ENCODE measurements at places on chromosomes 16 and 17.

DNA sequence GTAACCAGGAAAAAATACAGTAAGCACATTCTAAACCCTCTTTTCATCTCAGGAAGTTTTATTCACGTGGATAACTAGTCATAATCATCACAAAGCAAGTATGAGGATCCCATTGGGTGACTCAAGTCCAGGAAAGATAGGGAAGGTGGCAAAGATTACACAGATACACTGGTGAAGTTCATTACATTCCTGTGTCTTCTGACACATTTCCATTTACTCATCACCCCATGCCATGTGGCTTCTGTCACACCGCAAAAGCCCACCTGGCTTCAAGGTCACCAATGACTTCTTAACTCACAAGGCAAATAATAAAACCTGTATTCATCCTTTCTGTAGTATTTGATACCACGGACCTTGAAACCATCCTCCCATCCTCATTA lies 17.0 kb downstream of the HS3ST3A1 start:
- DNase-seq, result no peak

DNA sequence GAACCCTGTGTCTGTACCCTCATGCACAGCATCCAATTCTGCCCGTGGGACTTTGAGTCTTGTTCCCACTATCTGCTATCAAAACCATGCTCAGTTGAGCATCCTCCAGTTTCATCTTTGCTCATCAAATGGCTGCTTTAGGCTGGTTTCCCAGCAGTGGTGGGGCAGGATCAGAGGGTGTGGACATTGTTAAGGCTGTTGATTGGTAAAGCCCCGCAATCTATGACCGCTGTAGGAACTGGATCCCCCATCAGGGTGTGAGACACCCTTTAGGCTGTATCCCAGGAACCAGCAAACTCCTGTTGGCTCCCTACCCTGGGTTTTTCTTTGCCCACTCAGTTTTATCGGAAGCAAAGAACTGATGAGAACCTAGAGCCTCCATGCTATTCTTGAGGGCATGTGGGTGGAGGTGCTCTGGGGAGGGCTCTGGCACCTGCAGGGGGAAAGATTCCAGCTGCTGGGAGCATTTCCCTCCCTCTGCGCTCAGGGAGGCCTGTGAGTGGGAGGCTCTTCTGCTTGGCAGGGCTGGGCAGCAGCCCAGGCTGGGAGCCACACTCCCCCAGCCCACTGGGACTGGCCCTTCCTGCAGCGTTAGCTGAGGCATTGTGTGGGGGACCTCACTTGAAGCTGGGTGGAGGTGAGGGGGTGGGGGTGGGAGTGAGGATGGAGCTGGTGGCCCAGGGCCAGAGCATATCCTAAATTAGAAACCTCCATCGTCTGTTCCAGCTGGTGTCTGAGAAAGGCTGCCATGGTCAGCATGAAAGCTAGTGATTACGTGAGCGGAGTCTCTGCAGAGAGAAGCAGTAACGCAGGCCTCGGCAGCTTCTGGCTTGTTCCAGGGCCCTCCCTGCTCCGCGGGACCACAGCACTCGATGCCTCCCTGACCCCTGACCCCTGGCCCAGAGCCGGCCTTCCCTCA lies 160.6 kb downstream of the IRF8 start:
- no peak for DNase-seq

GRCh38 chr16:67701420-67701819 lies 17.7 kb downstream of the GFOD2 start:
- no peak for DNase-seq

- no peak for DNase-seq
Measured at GRCh38 chr17:47352848-47353247, 29.1 kb downstream of the EFCAB13 start.

DNA sequence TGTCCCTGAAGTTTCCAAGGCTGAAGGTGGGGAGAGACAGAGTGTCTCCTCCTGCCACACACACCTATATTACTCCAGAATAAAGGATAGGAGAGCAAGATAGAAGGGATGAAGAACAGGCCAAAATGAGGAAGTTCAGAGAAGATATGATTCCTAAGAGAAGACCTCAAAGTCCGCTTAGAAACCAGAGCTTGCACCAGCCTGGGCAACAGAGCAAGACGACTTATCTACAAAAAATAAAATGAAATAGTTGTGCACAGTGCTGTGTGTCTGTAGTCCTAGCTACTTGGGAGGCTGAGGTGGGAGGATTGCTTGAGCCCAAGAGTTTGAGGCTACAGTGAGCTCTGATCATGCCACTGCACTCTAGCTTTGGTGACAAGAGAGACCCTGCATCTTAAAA lies 128.2 kb downstream of the HS3ST3B1 start:
- DNase-seq, result no peak

DNA sequence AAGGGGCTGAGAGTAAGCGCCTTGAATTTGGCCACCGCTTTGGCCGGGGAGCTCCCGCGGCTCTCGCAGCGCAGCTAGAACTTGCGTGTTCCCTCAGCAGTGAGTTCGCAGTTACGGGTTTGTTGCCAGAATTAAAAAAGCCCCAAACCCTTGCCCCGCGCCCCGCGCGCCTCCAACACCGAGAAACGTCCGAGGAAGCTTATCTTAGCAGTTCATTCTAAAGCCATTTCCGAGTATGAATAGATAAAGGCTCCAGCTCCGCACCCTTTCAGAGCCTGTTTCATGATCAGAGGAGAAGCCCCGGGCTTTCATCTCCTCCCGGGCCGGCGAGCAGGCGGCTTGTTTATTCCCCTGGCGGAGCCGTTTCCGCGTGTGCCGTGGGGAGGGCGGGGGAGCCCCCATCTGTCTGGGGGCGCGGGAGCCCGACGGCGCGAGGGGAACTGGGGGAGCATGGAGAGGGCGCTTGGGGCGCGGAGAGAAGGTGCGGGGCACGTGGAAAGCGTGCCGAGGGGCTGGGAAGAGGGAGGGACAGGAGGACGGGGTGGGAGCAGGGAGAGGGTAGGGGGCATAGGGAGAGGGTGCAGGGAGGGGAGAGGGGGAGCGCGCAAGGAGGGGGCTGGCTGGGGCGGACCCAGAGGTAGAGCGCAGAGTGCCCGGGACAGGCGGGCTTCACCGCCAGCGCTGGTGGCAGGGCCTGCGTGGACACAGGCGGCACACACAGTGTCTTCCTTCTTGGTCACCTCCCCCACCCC lies 9.9 kb downstream of the TBX4 start:
- DNase-seq, result no peak

GRCh38 chr16:57023541-57024249 lies 34.3 kb downstream of the NLRC5 start:
- DNase-seq, result no peak

DNA sequence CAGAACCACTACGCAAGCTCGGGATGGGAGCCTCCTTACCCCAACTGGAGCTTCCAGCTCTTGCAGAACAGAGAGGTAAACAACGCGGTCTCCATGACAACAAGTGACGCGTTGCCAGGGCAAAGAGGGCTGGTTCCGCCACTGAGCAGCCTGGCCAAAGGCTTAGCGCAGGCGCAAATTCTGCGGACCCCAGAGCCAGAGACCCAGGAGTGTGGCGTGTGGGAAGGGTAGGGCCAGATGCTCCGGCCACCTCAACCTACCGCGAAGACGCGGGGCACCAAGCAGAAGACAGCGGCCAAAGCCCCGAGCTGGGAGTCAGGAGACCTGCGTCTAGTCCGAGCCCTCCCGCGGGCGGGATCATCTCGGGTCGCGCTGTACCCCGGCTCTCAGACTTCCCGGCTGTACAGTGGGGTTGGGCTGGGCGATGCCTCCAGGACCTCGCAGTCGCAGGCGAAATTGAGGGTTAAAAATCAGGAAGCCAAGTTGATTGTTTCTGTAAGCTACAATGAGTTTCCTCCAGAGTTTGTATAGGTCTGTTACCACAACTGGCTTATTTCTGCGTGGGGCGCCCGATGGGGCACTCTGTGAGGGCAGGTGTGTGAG lies at the start of gene TEKT1:
TSS of gene TEKT1 (minus strand) at position 69 of the 603 bp plus-strand sequence. CDS start 1,353 bp downstream, outside the sequence.
- DNase-seq, result no peak

DNA sequence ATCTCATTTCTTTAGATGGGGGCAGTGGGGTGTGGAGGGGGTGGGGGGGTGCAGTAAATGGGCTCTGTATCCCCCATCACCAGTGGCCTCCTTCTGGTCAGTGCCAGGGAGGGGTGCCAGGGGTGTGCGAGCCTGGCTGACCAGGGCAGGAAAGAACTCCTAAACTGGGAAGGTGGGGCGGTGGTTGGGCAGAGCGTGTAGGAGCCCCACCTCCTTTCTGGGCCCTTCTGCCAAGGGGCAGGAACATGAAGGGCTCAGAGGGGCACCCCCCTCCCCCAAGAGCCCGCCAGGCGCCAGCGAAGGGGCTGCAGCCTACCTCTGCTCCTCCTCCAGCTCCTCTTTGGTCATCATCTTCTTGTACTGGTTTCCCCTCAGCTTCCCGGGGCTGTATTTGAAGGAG lies 26.0 kb downstream of the MXRA7 start:
- no peak for DNase-seq

- no peak for DNase-seq
Measured at GRCh38 chr17:15914400-15915170, 30.3 kb upstream of the ADORA2B start.

DNA sequence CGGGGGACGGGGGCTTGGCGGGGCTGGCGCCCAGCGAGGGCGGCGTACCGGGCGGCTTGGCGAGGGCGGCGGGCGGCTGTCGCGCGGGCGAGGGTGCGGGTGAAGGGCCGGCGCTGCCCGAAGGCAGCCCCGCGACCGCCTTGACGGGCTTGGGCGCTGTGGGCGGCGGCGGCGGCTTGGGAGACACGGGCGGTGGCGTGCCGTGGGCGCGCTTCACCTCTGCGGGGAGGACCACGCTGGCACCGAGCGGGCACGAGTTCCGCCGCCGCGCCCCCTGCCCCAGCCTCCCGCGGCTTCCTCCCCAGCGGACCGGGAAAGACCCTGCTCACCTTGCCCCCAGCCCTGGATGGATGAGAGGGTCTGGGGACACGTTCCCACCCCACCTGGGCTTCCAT lies 17.3 kb downstream of the CASKIN1 start:
- DNase-seq, result no peak
